ENCODE measurements at places on chromosomes 6 and 20.
A peak's percentile ranks its signal among the peaks of the same experiment; 100 is the strongest.

DNA sequence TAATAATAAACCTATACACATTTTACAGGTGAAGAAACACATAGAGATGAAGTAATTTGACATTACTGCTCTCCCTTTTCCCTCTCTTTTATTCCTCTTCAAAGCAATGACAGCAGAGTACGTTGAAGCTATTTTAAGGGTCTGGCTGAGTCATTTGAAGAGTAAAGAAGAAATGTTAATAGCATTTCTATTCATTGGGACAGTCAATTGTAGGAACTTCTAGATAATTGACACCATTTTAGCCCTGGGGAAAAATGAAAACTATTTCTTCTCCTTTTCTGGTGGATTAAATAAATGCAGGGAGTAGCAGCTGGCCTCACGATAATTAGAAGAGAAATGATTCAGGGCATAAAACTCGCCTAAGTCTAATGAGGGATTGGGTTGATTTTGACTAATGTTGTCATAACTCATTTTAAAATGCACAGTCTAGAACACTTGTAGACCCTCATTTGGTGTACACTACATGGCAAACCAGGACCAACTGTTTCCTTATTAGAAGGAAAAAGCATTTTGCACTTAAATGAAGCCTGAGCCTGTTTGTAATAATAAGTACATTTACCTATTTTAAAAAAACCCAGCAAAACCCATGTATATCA, 48.1 kb downstream of the RIPOR2 start:
- DNase-seq = no peak

DNA sequence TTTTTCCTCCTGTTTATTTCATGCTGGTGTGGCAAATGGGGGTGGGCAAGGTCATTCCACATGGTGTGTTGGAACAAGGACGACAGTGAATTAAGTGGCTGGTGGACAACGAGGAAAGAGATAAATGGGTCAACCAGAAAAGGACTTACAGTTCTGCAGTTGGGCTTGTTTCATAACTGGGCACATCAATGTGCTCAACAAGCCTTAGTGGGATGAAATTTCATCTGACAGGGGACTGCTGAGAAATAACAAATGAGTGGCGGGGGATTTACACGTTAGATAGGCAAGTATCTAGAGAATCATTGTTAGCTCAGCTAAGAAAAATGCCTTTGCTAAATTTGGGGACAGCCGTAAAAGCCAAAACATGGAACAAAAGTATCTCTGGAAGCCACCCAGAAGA, 163.6 kb downstream of the NRN1 start:
- no peak for DNase-seq

DNA sequence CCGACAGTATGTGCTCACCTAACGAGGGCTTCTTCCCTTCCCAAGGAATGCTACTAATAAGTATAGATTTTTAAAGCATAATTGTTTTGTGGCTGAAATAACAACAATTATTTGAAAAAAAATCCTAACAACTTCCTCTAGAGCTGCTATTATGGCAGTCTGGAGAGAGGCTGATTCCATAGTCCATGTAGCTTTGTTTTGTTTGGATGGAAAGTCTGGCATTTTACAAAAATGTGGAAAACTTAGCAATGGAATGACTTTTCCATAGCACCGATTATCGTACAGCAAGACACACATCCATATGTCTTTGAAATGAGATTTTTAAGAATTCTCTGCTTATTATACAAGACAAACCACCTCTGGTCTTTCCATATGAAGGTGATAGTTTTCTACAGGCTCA, 252.4 kb upstream of the TAB2 start:
- DNase-seq = no peak

GRCh38 chr20:63009045-63009961, 2.5 kb upstream of the BHLHE23 start:
- peak; percentile 43 for DNase-seq

DNA sequence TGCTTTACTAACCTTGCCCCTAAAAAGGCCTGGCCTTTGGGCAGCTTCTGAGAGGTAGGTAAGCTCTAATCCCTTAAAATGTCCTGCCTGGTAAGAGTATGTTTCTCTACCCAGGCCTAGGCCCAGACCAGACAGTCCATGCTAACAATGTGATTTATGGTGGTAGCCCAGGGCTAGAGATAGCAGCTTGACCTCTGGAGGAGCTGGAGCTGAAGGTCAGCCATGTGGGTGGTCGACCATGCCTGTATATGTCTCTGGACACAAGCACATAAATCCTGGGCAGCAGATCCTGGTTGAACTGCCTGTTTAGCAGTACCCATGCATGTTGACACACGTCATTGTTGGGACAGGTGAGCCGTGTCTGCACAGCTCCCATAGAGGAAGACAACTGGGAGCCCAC, 62.1 kb upstream of the PHACTR1 start:
- DNase-seq = no peak

DNA sequence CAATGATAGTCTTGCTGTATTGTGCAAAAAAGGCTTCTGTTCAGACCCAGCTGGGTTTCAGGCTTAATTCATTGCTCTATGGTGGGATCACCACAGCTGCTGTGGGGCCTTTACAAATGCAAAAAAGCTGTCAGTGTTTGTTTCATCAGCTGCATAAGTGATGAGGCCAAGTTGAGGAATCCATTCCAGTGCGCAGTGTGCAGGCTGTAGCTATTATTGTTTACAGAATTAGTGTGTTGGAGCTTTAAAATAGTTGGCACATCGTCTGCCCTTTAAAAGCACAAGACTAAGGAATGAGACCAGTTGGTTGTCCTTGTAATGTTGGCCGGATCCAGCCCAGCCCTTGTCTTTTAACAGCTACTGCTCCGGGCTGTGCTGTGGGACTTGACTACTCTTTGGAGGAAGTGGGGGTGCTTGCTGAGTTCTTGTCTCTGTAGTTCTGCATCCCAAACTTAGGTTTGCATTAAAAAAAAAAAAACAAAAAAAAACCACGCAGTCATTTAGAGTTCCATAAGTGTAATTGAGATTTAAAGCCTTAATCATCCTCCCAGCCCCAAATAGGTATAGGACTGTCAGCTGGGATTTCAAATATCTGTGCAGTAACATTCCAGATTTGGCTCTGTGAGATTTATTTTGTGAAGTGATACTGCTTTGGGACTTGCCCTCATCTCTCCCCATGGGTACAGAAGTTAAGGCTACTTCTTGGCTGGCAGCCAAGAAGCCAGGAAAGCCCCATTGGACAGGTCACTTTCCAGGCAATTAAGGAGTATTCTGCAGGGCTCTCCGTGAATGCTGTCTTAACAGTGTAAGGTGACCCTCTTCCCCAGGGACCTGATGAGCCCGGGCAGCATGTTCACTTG, 19.3 kb downstream of the JARID2 start:
- no peak for DNase-seq

GRCh38 chr6:42629845-42630244, 66.0 kb downstream of the UBR2 start:
- no peak for DNase-seq

GRCh38 chr20:64176551-64176950, 12.3 kb downstream of the MYT1 start:
- DNase-seq = no peak

DNA sequence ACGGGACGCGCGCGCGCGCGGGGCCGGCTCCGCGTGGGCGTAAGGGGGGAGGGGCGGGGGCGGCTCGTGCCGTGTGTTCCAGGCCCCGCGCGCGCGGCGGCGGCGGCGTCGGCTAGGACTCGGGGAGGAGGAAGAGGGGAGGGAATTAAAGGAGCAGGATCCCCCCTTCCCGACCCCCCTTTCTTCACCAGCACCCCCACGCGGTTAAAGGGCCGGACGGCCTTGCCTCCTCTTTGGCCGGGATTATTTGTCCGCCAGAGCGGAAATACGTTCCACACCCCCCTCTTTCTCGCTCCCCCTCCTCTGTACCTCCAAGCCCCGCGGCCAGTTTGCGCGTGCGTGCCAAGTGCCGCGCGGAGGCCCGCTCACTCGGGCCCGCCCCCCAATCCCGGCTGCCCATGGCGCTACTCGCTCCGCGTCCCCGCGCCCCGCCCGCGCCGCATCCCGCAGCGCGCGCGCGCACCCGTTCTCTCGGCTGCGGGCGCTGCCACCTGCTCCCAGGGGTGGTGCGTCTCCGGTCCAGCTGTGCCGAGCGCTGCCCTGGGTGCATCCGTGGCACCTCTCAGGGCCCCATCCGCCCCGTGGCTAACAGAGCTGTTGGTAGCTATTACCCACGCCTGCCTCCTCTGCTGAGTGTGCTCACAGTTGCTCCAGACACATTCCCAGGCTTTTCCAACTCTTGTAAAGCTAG, at the start of gene ZBTB12:
ZBTB12 (minus strand) TSS at position 134 of the 691 bp plus-strand sequence. CDS start 781 bp downstream, outside the sequence.
- DNase-seq = peak; percentile 98

- DNase-seq = no peak
These were observed 92.9 kb downstream of the DNAH8 start for GRCh38 chr6:38808039-38808438.

DNA sequence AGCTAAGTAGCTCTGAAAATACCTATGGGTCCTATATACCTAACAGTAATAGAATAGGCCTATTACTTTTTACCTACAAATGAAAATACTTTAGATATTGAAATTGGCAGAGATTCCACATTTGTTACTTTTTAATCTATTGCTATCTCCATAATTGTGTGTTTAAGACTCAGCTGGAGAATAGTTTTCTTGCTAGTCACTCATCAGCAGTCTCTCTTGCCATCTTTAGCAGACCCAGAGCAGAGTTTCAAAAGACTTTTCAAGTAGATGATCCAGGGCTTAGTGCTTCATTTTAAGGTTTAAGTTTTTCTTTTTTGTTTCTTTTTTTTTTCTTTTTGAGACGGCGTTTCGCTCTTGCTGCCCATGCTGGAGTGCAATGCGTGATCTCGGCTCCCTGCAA, 12.9 kb downstream of the ANKS1A start:
- DNase-seq = no peak

DNA sequence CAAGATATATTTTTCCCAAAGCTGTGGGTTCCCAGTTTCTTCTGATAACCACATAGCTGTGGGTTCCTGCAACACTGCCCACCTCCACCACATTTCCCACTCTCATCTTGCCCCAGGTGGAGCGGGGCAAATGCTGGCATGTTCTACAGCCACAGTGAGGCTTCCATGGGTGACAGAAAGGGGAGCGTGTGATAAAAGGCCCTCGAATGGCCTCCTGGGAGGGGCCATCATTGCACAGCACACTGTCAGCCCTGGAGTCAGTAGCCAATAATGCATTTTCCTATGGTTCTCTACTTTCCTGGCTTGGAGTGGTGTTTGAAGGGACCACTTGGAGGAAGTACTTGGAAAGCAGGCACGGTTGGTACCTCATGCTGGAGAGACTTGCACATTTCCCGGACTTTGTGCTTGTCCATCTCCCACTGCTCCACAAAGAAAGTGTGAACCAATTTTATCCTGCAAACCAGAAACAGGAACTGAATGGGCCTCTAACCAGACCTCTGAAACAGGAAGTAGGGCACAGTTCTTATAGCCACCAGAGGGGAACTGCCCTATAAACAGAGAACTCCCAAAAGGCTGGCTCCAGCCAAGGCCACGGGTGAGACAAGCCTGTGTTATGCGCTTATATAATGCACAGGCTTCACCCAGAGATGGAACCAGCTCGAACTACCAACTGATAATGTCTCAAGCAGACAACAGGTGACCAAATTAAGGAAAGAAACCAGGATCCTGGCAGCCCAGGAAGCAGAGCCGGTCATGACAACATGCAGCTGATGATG, 8.6 kb downstream of the MAP3K5 start:
- DNase-seq = no peak

DNA sequence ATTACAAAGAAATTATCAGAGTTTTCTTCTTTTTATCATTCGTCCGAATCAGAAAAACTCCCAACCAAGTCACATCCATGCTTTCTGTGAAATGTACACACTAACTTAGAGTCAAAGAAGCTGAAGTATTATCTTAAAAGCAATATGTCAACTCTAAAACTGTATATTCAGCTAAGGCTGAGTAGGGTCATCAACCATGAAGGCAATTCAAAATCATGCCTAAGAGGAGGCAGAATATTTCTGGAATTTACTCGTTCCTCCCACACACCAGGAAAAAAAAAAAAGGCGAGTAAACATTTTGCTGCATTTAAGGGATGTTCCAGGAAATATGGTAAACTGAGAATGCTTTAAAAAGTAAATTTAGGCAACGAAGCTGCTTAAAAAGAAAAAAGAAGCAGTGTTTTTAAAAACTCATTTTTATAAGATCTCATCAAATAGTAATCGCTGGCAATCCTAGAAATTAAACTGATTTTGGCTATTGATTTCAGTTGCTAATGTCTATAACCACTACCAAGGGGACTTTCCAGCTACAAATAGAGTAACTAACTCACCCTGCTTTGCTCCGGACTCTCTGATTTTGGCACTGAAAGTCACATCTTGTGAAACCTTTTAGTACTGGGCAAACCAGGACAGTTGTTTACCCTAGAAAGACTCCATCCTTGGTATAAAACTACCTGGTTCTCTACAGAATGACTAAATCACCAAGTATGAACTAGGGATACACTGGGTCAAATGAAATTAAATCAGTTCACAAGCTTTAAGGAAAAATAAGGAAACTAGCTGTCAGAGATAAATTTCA, 82.8 kb downstream of the MBOAT1 start:
- no peak for DNase-seq

DNA sequence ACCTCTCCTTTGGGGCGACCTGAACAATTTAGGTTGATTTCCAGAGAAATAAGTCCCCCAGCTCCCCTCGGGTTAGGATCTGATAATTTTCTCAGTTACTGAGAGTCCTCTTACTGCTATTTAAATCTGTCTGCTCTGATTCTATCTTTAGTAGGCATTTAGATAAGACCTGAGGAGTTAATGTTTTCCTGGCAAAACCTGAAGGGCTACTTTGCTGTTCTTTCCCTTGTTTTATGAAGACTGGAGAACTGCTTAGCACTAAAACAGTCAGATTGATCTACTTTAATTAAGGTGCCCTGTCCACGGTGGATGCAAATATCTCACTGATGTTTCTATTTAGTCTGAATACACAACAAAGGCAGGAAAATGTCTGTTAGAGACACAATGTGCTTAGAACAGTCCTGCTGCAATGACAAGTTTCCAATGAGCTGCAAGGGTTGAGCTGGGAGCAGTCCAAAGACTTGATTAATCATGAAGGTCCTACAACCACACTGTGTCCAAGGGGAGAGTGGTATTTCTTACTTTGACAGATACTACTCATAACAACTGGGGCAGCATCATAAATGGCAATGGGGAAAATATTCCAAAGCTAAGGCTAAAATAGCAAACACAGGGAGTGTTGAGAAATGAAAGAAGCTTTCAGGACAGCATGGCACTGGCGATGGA, 15.7 kb downstream of the ADTRP start:
- DNase-seq = no peak

DNA sequence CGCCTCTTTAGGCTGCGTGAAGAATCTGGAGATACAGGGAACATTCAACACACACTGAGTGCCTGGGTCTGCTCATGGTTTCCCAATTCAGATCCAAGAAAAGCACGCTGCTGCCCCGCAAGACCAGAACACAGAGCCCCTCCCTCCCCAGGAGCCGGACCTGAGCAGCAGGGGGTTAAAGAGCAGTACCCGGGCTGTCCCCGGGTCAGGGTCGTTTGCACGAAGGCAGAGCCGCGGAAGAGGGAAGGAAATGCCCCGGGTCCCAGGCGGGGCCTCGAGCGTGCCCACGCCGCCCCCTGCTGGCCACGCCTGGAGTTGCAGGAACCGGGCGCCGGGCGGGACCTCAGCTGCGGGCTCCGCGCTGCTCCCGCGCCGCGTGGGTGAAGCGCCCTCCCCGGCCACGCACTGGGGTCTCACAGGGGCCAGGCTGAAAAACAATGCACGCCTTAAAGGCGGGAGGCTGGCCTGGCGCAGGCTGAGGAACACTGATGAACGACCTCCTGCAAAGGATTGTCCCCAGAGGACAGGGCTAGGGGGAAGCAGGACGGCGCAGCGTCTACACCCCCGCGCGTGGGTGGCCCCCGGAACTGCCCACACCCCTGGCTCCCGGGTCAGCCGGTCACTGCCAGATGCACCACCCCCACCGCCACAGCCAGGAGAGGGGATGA, 48.9 kb downstream of the ANKRD60 start:
- DNase-seq = no peak

Measured in NCI-H2227 treated with DMSO at 0.1 percent for 48 hours (cell line).